ENCODE measurements at places on chromosomes 4 and X.

DNA sequence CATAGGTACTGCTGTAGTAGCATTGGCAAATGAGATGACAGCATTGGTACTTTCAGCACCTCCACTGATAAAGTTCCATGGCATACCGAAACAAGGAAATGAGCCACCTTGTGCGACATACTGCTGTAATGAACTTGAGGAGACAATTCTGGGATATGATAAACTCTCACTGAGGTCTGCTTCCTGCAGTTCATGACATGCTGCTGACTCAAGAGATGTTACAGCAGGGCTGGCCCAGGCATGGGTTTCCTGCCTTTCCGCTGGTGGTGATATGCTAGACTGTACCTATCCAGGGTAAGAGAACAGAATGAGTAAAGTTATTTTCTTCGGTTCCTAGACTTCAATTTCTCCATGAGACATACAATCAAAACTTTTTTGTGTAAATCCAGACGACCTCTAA lies 17.1 kb downstream of the BEND2 start:
- no peak for DNase-seq

DNA sequence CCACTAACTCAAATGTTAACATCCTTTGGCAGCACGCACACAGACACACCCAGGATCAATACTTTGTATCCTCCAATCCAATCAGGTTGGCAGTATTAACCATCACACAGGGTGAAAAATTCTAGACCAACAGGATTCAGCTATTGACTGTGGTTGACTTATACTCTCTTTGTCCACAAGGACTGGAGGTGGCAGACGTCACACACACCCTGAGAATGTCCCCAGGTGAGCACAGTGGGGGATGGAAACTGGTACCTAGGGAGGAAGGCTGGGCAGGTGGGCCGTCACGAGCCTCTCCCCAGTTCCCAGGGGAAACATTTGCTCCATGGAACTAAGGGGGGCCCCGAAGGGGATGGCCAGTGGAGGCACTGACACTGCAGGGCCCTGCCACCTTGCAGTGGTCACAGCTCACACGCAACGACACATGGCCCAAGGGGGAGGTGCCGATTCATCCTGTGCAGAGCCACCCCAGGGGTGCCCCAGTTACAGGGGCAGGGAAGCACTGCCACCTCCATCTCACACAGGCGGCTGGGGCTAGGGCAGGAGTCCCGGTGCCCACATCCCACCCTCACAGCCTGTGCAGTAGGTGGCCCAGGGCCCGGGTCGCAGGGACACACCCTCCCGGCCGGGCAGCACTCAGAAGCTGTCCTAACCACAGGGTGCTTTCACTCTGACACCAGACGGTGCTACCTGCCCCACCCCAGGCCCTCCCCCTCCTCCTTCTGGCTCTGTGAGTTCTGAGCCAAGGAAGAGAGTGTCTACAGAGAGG lies 17.4 kb downstream of the ZFYVE28 start:
- DNase-seq: no peak

- DNase-seq: no peak
Observed at GRCh38 chrX:111695297-111695880, 14.4 kb downstream of the ALG13 start.

DNA sequence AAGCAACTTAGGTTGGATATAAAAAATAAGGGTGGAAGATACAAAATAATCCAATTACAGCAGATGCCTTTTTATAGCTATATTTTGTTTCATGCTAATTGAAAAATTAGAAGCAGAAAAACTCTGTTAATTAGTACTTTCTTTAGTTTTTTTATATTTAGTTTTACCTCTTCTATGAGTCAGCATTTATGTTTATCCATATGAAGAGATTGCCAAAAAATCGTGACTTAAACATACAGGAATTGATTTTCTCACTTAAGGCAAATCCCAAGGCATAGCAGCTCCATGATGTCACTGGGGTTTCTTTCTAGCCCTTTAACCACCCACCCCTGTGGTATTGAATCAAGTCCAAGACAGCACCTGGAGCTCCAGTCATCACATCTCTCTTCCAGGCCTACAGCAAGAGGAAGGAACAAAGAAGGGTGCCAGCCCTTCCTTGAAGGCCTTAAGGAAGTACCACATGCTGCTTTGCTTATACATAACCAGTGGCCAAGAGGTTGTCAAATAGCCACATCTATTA lies 365.8 kb upstream of the TENM3 start:
- no peak for DNase-seq

- no peak for DNase-seq
Observed at GRCh38 chrX:119389871-119390501, 9.2 kb upstream of the SLC25A43 start.

GRCh38 chrX:130144509-130144908 lies 21.1 kb downstream of the AIFM1 start:
- DNase-seq: peak; percentile 41

DNA sequence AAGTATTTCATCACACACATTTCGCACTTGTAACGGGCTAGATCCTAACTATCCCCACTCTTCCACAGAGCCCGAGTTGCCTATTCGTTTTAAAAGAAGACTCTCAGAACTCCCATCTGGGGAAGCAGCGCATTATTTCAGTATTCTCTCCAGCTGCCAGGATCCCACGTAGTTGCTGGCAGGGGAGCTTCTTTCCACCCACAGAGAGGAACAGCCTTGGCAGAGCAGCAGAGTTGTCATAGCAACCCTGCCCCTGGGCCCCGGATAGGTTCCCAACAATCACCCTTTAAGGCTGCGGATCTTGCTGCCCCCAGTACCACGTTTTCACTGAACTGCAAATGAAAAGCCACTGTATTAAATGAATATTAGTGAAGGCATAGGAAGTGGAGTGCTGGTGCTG lies 106.7 kb downstream of the GPM6A start:
- no peak for DNase-seq

DNA sequence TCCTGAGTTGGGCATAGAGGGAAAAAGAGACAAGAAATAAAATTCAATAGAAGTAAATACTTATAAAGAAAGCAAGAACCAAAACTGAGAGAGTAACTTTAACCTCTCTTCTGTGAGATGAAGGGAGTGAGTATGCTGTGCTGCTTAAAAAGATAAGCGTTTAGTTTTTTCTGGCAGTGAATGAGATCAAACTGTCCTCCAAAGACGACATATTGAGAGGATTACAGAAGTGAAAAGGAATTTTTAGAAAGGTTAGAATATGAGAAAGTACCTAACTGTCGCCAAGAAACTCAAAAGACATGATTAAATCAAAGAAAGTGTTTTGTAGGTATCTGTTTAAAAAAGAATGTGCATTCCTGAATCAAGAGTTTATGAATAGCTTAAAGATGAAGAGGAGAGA lies 16.0 kb downstream of the GAB1 start:
- no peak for DNase-seq

- DNase-seq: peak; percentile 49
Observed at GRCh38 chrX:17680732-17681413, 56.4 kb upstream of the SCML1 start.

DNA sequence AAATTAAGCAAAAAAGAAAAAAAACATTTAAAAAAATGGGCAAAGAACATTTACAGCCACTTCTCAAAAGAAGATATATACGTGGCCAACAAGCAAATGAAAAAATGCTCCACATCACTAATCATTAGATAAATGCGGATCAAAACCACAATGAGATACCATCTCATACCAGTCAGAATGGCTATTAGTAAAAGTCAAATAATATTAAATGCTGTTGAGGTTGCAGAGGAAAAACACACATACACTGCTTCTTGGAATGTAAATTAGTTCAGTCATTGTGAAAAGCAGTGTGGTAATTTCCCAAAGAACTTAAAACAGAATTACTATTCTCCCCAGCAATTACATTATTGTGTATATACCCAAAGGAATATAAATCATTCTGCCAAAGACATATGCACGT lies 1189.0 kb downstream of the PCDH18 start:
- DNase-seq: no peak

DNA sequence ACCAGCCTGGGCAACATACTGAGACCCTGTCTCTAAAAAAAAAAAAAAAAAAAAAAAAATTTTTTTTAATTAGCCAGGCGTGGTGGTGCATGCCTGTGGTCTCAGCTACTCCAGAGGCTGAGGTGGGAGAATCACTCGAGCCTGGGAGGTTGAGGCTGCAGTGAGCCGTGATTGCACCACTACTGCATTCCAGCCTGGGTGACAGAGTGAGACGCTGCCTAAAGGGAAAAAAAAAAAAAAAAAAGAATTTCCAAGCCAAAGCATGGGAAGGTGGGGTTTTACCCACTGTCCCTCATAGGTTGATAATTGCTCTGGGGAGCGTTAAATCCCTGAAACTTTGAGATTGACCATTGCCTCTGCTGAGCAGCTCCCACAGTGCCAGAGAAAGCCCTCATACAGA lies 427.5 kb downstream of the BCOR start:
- no peak for DNase-seq

DNA sequence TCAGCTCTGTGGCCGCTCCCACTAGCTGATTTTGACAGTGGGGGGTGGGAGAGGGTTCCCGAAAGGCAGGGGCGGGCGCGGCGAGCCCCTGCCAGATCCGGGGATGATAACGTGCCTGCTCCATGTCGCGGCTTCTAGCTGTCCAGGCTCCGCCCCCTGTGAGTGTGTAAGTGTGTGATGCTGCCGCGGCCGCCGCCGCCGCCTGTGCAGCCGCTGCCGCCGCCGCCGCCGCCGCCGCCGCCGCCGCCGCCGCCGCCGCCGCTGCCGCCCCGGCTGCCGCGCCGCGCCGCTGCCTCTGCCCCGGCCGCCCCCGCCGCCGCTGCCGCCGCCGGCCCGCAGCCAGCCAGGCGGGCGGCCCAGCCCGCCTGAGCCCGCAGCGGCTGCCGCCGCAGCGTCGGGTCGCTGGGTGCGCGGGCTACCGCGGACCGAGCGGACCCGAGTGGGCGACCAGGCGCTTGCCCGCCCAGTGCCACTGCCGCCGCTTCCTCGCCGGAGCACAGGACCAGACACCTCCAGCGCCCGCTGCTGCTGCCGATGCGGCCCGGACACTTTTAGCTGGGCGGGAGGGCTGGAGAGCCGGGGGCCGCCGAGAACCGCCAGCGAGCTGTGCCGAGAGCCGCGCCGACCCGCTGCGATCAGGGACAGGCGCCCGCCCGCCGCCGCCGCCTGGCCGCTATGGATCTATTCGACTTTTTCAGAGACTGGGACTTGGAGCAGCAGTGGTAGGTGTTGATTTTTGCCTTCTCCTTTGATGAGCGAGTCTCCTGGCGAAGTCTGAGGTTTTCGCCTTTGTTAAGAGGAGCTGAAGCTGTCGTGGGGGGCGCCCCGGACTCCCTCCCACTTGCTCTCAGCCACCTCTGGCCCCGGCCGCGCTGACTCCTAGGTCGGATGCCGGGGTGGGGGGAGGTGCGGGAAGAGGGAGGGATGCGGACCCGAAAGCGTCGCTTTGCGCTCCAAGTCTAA lies at the start of gene AFF2:
Gene AFF2, plus strand, starts transcription at position 195 of the 963 bp plus-strand sequence. Its CDS starts 481 bp downstream, at position 676.
- DNase-seq: peak; percentile 8

DNA sequence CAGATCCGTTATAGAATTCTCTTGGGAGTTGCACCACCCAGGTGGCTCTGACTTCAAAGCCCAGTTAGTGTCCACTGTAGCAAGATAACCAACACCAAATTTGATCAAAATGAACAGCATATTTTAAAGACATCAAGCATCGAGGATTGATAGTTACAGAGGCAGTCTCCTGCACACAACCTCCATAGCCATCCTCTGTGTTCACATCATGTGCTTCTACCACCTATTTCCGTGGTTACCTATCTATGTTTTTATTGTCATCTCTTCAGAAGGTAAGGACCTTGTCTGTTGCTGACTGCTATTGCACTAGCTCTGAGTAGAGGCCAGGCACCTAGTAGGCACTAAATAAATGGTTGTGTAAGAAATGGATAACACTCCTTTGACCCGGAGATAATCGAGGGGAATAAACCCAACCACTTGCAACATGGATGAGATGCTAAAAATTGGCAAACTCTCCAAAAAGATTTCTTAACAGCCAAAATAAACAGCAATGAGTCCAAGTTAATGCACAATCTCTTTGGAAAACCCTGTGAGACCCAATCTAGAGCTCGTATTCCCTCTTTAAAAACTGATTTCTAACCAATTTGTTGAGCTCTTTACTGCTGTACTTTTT lies 14.7 kb upstream of the C1QTNF7 start:
- no peak for DNase-seq

GRCh38 chrX:51608126-51608525 lies 10.6 kb downstream of the CENPVL3 start:
- peak; percentile 34 for DNase-seq

DNA sequence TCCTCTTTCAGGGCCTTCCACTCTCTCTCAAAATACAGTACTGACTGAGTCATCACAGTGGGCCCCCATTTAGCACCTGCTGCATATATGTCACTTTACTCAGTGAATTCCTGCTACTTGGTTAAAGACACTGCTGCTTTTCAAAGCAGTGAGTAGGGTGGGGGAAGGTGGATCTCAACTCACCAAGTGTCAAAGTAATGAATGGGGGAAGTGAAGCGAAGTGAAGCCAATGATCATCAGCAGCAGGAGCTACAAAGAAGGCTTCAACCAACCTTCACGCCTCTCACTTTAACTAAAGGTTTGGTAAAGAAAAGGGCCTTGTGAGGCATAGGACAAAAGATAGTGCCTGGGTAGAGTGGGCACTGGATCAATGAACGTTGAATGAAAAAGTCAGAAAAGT lies 424.1 kb downstream of the SMARCA1 start:
- no peak for DNase-seq

GRCh38 chr4:659851-660250 lies 14.2 kb downstream of the ATP5ME start:
- DNase-seq: no peak

DNA sequence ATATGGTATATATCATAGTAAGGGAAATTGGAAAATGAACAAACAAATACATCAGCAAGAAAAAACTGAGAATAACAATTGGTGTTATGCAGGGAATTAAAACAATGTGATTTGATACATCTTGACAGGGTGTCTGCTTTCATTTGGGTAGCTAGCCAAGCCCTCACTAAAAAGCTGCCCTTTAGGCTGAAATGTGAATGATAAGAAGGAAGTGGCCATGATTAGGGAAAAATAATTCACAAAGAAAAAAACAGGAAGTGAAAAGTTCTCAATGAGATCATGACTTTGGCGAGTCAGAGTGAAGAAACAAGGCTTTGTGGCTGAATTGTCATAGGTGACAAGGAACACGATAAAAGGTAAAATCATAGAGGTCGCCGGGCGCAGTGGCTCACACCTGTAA lies 675.8 kb upstream of the SLIT2 start:
- DNase-seq: peak; percentile 23
